G401 (cell line): ENCODE measurements at places on chromosomes 6 and 20. TPM values are rescaled to one million over a fixed set of nuclear protein-coding genes. Genes with fewer than 3 reads are reported as not detected.

- DNase-seq: no peak
These were observed 24.8 kb downstream of the RNF146 start for GRCh38 chr6:127291495-127291894.

DNA sequence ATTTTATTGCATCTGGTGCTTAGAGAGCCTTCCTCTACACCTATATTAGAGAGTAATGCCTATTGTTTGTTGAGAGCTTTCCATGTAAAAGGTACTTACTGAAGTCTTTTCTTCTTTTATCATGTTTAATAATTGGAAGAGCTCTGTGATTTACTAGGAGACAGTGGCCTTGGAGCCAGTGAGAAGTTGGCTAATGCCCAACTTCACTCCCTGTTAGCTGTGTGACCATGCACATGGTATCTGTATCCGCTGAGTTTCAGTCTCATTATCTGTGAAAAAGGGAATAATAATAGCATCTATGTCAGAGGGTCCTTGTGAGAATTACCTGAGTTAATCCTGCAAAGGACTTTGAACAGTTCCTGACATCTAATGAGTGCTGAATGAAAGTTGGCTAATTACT, 105.0 kb downstream of the CD109 start:
- no peak for DNase-seq

GRCh38 chr6:17714879-17715851, 8.4 kb upstream of the NUP153 start:
- no peak for DNase-seq

The SLC22A23 gene
- total RNA-seq: 0.12 and 0.20 TPM in 2 replicates

The MYMX gene
- 0.43 and 8.3 TPM in 2 replicates for total RNA-seq

The HLA-DOB gene
- total RNA-seq: not detected in 2 replicates
